ENCODE measurements at places on chromosomes 12 and 14.

GRCh38 chr12:132124766-132125425 is 19.2 kb downstream of the DDX51 start:
- DNase-seq = no peak

- no peak for DNase-seq
These were observed 39.8 kb upstream of the PTGDR start for GRCh38 chr14:52227619-52228222.

DNA sequence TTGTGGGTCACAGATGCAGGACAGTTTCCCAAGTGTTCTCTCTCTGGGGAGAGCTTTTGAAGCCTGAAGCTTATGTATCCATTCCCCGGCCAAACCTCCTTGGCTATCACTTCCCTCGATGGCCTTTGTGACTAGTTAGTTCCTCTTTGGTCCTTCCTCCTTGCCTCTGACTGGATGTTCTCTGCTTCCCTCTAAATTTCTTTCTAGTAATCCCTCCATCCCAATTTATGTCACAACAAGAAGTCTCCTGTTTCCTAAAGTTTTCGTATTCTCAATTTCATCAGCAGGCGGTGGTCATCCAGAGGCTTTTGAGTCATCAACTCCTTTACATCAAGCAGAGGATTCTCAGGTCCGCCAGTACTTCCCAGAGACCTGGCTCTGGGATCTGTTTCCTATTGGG is 27.5 kb downstream of the A2ML1 start:
- no peak for DNase-seq

DNA sequence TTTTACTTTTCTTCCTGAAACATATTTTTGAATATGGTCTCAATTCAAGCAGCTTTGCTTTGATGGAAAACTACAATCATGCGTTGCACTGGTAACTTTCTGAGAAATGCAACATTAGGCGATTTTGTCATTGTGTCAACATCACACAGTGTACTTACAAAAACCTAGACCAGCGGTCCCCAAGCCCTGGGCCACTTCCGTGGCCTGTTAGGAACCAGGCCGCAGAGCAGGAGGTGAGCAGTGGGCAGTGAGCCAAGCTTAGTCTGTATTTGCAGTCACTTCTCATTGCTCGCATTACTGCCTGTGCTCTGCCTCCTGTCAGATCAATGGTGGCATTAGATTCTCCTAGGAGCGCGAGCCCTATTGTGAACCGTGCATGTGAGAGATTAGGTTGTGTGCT is 163.7 kb upstream of the NOVA1 start:
- DNase-seq = no peak

DNA sequence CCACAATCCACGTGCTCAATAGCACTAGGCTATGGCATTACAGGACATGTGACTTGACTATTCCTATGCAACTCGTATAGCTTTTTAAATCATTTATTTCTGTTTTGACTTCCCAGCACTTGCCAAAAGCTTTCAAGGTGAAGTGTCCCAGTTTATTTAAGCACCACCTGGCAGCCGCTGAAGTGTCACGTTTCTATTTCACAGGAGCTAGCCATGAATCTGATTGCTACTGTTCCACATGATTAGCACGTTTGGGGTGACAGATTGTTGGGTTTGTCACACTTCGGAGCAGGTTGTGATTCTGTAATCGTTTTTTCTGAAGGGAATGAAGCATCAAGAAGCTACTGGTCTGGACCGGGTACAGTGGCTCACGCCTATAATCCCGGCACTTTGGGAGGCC is 39.9 kb upstream of the BICDL1 start:
- DNase-seq = no peak
